Thyroid gland (tissue), 4 donors: ENCODE measurements at places on chromosomes 2 and 18. TPM values are rescaled to one million over a fixed set of nuclear protein-coding genes. Genes with fewer than 3 reads are reported as not detected.

Gene EPB41L3
- 37.7 TPM for total RNA-seq

Gene TIMM21
- total RNA-seq, result 18.2 TPM

Gene LINC00305
- not detected for total RNA-seq

Gene STON1
- 11.4 TPM for total RNA-seq

Gene DYNAP
- total RNA-seq, result not detected

Gene CD226
- 5.6 TPM for total RNA-seq

Gene LRRTM1
- not detected for total RNA-seq

Gene SMYD5
- total RNA-seq, result 16.3 TPM

Gene NXPH2
- total RNA-seq, result not detected

- H3K4me3 ChIP-seq, result no peak overlapping the region
- no peaks in the 10 kb centered on the region for H3K4me1 ChIP-seq
- DNase-seq, result no peak
- no peaks in the 10 kb centered on the region for H3K36me3 ChIP-seq
- H3K27ac ChIP-seq, result no peak overlapping the region
Observed at GRCh38 chr2:143132355-143132754, 3.1 kb downstream of the ARHGAP15 start.

- no peaks in the 10 kb centered on the region for H3K27me3 ChIP-seq
- no peak overlapping the region for H3K27ac ChIP-seq
- no peaks in the 10 kb centered on the region for H3K4me1 ChIP-seq
Observed at GRCh38 chr18:36194600-36195315, 7.5 kb downstream of the MOCOS start.

GRCh38 chr2:143933946-143934569, 585.9 kb downstream of the ZEB2 start:
- no peaks in the 10 kb centered on the region for H3K36me3 ChIP-seq
- DNase-seq, result no peak
- no peak overlapping the region for H3K4me3 ChIP-seq
- H3K27me3 ChIP-seq, result no peaks in the 10 kb centered on the region
- H3K27ac ChIP-seq, result no peak overlapping the region

DNA sequence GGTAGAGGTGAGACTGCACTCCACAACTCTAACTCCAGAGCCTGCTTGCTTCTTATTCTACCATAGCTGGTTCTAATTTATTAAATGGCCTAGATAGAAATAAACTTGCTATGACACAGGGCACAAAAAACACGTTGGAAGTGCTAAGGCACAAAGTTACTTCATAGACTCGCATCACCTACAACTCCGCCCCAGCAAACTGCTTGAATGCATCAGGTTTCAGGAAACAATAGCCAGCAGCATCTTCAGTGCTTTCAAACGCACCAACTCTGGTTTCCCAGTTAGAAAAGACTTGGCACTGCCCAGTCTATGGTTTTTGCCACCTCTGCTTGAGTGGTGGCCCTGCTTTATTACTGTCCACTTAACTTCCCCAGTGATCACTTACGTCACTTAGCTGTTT, 142.6 kb downstream of the RIF1 start:
- no peaks in the 10 kb centered on the region for H3K4me1 ChIP-seq
- H3K27me3 ChIP-seq, result no peaks in the 10 kb centered on the region
- no peaks in the 10 kb centered on the region for H3K36me3 ChIP-seq
- H3K27ac ChIP-seq, result no peak overlapping the region
- no peak for DNase-seq

DNA sequence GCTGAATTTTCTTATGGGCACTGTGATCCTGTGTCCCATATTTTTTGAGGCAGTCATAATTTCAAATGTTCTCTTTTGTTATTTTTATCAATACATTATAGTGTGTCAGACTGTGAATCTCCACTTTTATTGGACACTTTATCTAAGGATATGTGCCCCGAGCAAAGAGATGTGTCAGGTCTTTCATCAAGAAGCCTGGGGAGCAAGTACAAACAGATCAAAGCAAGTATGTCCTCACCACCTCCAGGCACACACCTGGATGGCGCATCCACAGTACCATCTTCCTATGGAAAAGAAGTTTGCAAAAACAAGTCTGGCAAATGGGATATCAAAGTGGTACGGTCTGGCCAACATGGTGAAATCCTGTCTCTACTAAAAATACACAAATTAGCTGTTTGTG, 81.0 kb upstream of the ZNF236 start:
- no peaks in the 10 kb centered on the region for H3K36me3 ChIP-seq
- H3K27ac ChIP-seq, result no peak overlapping the region
- no peaks in the 10 kb centered on the region for H3K27me3 ChIP-seq
- no peak for DNase-seq

DNA sequence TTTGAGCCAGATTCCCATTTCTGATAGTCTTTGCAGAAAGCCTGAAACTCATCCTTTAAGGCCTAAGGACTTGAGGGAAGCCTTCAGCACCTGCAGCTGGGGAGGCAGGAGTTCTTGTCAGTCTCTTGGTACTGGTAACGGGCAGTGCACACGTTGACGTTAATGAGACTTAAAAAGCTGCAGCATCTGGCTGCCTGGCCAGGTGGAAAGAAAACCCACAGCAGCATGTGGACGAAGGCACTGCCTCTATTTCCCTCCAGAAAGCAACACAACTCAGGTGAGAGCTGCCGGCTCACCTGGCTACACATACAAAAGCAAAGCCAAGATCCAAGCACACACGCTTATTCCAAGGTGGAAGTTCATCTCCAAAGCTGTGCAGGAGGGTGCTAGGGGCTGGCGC, 178.8 kb downstream of the ANAPC1 start:
- no peaks in the 10 kb centered on the region for H3K36me3 ChIP-seq
- H3K27ac ChIP-seq, result no peak overlapping the region
- no peak for DNase-seq
- H3K4me1 ChIP-seq, result peaks cover 4% of the 10 kb centered on the region
- no peak overlapping the region for H3K4me3 ChIP-seq

DNA sequence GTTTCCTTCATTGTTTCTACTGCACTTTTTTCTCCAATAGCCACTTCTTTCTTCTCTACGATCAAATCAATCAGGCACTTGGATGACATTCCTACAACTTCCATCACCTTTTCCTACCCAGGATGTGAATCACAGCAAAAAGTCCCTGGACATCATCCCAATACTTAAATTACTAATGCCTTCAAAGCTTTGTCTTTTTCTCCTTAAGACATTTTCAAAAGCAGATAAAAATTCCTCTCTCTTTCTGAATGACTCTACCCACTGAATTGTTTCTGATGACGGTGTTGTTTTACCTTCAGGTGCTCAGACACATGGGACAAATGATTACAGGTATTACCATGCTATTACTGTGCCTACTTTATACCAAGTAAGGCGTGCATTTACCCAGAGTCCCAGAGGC, 500.9 kb downstream of the FBXO15 start:
- H3K36me3 ChIP-seq, result no peaks in the 10 kb centered on the region
- H3K4me3 ChIP-seq, result no peak overlapping the region
- DNase-seq, result no peak
- no peaks in the 10 kb centered on the region for H3K4me1 ChIP-seq
- no peaks in the 10 kb centered on the region for H3K27me3 ChIP-seq

DNA sequence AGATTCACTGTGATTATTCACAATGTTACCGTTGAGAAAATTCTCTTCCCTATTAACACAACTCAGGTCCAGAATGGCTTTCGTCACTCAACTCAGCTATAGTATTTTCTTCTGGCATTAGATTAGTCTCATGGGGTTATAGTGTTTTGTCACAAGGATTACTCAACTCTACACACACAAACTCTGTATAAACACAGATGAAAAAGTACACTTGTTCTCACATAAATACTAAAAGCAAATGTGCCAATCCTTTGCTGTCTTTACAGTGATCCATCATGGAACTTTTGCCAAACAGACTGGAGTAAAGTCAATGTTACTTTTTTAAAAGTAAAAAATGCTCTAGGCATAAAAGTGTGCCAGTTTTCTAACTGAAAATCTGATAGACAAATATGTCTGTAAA, 267.6 kb downstream of the RBM43 start:
- no peaks in the 10 kb centered on the region for H3K36me3 ChIP-seq
- H3K4me1 ChIP-seq, result no peaks in the 10 kb centered on the region

- H3K36me3 ChIP-seq, result no peaks in the 10 kb centered on the region
- H3K4me1 ChIP-seq, result peaks cover 20% of the 10 kb centered on the region
- peak overlapping the region; percentile 87 for H3K4me3 ChIP-seq
Observed at GRCh38 chr18:7568426-7568825, 1.3 kb downstream of the PTPRM start.

DNA sequence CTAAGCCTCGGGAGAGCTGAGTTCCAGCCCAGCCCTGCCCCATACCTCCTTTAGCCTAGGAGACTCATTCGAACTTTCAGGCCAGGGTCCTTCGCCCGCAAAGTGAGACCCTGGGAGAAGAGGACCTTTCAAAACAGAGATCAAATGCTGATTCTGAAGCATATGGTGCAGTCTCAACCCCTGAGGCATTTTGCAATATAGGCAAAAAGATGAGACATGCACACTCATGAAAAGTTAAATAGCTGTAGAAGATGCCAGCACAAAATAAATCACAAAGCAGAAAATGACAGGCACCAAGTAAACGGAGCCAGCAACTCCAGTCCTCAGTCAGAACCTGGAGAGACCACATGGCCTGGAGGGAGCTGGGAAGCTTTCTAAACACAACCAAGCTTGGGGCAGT, 542.7 kb upstream of the RAB6C start:
- H3K27me3 ChIP-seq, result no peaks in the 10 kb centered on the region
- H3K27ac ChIP-seq, result no peak overlapping the region
- no peak for DNase-seq
- no peaks in the 10 kb centered on the region for H3K4me1 ChIP-seq
- no peak overlapping the region for H3K4me3 ChIP-seq

- no peaks in the 10 kb centered on the region for H3K36me3 ChIP-seq
- H3K4me1 ChIP-seq, result peaks cover 19% of the 10 kb centered on the region
- DNase-seq, result peak; percentile 28
- no peak overlapping the region for H3K27ac ChIP-seq
- H3K27me3 ChIP-seq, result no peaks in the 10 kb centered on the region
Observed at GRCh38 chr18:8705961-8706790, 820 bp downstream of the MTCL1 start.

GRCh38 chr2:144234542-144234871, 285.4 kb downstream of the ZEB2 start:
- peaks cover 18% of the 10 kb centered on the region for H3K4me1 ChIP-seq
- H3K36me3 ChIP-seq, result no peaks in the 10 kb centered on the region
- no peaks in the 10 kb centered on the region for H3K27me3 ChIP-seq
- H3K27ac ChIP-seq, result no peak overlapping the region
- no peak overlapping the region for H3K4me3 ChIP-seq

GRCh38 chr2:7016148-7016547, 98.9 kb downstream of the RNF144A start:
- H3K4me1 ChIP-seq, result peaks cover 5% of the 10 kb centered on the region
- H3K27ac ChIP-seq, result no peak overlapping the region
- no peak for DNase-seq
- no peak overlapping the region for H3K4me3 ChIP-seq

- H3K36me3 ChIP-seq, result no peaks in the 10 kb centered on the region
- no peak overlapping the region for H3K27ac ChIP-seq
- DNase-seq, result no peak
- no peaks in the 10 kb centered on the region for H3K27me3 ChIP-seq
- no peak overlapping the region for H3K4me3 ChIP-seq
Observed at GRCh38 chr2:502831-503230, 174.4 kb downstream of the TMEM18 start.

DNA sequence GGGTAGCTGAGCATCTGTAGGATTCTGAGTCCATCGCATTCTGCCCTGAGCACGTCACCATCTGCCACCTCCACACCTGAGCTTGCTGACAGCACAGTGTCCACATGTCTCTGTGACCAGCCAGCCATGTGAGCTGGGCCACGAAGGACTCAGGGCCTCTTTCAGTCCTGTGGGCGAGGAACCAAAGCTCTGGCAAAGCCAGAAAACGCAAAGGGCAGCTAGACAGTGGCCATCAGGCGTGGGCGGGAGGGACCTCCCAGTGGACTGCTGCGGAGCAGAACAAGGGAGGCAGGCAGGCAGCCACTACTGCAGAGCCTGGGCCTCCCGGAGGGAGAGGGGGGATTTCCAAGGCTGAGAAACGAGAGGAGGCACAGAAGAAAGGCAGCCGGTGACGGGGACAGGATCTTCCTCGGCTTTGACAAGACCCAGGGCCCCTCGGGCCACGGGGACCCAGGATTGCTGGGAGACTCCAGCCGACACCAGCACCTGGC, 274.6 kb upstream of the SALL3 start:
- H3K36me3 ChIP-seq, result no peaks in the 10 kb centered on the region
- no peaks in the 10 kb centered on the region for H3K4me1 ChIP-seq
- H3K27me3 ChIP-seq, result no peaks in the 10 kb centered on the region
- H3K4me3 ChIP-seq, result no peak overlapping the region
- no peak overlapping the region for H3K27ac ChIP-seq
- DNase-seq, result no peak

GRCh38 chr18:57570162-57570561, 16.3 kb downstream of the FECH start:
- H3K36me3 ChIP-seq, result peaks cover 41% of the 10 kb centered on the region
- no peak overlapping the region for H3K27ac ChIP-seq
- H3K27me3 ChIP-seq, result no peaks in the 10 kb centered on the region
- H3K4me3 ChIP-seq, result no peak overlapping the region
- DNase-seq, result no peak

DNA sequence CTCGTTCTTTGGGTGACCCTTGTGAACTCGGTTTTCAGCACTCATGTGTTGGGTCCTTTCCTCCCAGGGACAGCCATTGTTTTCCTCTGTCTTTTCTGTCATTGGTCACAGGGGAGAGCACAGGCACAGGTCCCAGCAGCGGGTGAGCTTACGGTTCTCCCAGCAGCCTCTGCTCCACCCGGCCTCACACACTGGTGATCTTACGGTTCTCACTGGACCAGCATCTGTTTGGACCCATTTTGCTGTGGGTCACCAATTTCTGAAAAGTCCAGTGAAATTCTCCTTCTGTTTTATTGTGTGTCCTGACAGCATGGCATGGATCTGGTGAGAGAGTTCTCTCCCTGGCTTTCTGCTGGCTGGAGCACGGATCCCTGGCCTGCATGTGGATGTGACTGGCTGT, 49.8 kb upstream of the ANKRD62 start:
- peaks cover 4% of the 10 kb centered on the region for H3K4me1 ChIP-seq
- DNase-seq, result no peak
- H3K4me3 ChIP-seq, result no peak overlapping the region
- no peaks in the 10 kb centered on the region for H3K27me3 ChIP-seq
- no peak overlapping the region for H3K27ac ChIP-seq
- no peaks in the 10 kb centered on the region for H3K36me3 ChIP-seq
